ENCODE measurements at places on chromosomes 12 and 14. TPM values are rescaled to one million over a fixed set of nuclear protein-coding genes. Genes with fewer than 3 reads are reported as not detected.

The FAM186B gene
- not detected for total RNA-seq

The NR2C1 gene
- 24.9 TPM for total RNA-seq

The CLMN gene
- total RNA-seq: 0.31 TPM

The KCNC2 gene
- total RNA-seq: not detected

The KIF21A gene
- total RNA-seq: 18.0 TPM

The TAS2R13 gene
- total RNA-seq: 0.31 TPM

The NGB gene
- total RNA-seq: not detected

The ETFBKMT gene
- 1.1 TPM for total RNA-seq

The SPRING1 gene
- total RNA-seq: 17.2 TPM

The OTX2 gene
- total RNA-seq: not detected

DNA sequence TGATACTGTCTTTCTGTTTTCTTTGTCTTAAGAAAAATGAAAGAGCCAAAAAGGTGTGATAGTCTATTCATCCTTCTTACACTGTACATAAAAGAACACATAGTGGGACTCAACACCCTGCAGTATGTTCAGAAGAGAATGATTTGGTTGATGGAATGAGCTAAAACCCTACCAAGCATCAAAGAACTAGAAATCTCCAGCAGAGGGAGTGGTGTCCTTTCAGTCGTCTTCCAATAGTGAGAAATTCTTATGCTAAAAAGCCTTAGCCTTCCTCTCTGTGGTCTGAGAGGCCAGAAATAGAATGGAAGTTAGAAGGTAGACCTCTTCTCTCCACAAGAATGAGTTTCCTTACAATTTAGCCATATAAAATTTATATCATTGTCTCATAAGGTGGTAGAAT is 393.4 kb upstream of the SEL1L start:
- no peak for DNase-seq

DNA sequence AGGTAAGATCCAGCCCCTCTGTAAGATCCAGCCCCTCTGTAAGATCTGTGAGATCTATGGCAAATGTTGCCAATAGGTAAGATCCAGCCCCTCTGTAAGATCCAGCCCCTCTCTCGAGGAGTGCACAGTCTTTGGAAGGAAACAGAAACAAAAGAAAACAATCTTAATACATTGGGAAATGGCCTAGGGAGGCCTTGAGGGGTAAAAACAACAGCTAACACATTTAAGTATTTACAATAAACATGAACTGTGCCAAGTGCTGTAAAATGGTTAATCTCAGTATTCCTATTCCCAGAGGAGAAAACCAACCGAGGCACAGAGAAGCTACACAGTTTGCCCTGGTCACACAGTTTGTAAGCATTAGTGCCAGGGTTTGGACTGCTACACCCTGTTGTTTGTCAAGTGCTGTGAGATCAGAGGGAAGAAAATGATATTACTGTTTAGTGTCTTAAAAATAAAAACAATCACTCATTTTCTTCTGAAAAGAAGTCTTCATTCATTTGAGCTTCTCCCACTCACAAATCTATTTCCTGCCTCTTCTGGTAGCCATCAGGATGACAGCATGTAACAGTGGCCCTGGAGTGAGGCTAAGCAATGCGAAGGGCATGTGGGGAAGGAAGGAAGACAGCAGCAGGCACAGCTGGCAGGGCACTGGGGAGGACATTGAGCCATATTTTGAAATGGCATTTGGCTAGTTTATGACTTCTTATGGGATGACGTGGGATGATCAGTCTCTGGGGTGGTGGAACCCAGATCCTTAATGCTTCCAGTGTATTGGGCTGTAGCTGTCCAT is 118.7 kb upstream of the PTPRQ start:
- DNase-seq: no peak

DNA sequence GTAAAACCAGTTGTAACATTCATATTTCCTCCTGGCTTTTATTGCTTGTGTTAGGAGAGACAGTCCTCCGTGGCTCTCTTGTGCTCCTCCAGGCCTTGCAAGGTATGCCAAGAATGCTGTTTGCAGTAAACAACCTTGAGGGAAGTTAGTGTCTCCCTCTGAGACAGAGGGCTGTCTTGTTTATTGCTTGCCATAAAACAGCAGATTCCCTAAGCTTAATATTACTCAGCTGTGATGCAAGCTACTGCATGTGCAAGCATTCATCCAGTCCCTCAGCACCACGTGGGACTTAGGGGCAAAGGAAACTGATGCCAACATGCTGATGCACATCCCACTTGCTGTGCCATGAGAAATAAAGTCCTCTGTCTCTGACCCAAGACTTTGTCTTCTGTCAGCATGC is 6.6 kb downstream of the POMT2 start:
- no peak for DNase-seq

GRCh38 chr14:89041257-89041582 is 216.8 kb downstream of the TTC8 start:
- DNase-seq: no peak

GRCh38 chr14:60649875-60650372 is 647 bp upstream of the SIX1 start:
- DNase-seq: no peak

GRCh38 chr14:71166180-71166837 is 259.1 kb downstream of the PCNX1 start:
- DNase-seq: no peak

- peak; percentile 51 for DNase-seq
Observed at GRCh38 chr12:28223858-28224257, 33.6 kb downstream of the CCDC91 start.

DNA sequence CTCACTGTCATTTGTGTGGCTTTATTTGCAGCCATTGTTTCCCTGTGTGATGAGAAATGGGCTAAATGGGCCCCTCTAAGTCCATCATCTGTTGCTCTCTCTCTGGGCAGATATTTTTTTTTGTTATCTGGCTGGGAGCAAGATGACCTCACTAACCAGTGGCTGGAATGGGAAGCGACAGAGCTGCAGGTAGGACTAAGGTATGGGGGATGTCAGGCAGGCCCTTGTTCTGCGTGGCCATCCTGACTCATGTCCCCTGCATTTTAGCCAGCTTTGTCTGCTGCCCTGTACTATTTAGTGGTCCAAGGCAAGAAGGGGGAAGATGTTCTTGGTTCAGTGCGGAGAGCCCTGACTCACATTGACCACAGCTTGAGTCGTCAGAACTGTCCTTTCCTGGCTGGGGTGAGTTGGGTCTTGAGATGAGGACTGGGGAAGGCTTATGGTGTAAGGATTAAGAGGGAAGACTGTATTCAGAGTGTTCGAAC is 1.3 kb downstream of the MARS1 start:
- no peak for DNase-seq

- no peak for DNase-seq
Observed at GRCh38 chr12:38399711-38400206, 83.2 kb downstream of the ALG10B start.

DNA sequence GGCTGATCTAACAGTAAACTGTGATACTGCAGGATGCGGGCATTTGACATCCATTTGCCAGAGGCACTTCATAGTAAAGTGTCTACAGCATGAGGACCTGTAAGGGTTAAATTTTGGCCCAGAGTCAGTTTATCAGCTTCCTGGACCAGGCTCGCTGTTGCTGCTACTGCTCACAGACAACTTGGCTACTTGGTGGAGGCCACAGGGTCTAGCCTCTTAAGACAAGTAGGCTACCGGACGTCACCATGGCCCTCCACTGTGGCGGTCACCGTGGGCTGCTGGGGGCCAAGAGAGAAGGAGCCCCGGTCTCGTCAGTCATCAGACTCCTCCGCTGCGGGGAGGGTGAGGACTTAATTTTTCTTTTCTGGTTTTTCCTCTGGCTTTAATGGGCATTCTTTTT is 117.3 kb upstream of the PZP start:
- no peak for DNase-seq

DNA sequence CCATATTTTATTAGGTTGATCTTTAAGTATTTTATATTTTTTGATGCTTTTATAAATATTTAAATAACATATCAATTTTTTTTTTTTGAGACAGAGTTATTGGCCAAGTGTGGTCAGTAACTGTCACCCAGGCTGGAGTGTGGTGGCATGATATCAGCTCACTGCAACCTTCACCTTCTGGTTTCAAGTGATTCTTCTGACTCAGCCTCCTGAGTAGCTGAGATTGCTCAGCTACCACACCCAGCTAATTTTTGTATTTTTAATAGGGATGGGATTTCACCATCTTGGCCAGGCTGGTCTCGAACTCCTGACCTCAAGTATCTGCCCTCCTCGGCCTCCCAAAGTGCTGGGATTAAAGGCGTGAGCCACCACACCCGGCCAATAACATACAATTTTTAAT is 71.1 kb downstream of the FUT8 start:
- peak; percentile 24 for DNase-seq

- no peak for DNase-seq
Observed at GRCh38 chr12:76633415-76633814, 73.8 kb upstream of the OSBPL8 start.

GRCh38 chr14:69181491-69181890 is 9.8 kb upstream of the EXD2 start:
- no peak for DNase-seq

DNA sequence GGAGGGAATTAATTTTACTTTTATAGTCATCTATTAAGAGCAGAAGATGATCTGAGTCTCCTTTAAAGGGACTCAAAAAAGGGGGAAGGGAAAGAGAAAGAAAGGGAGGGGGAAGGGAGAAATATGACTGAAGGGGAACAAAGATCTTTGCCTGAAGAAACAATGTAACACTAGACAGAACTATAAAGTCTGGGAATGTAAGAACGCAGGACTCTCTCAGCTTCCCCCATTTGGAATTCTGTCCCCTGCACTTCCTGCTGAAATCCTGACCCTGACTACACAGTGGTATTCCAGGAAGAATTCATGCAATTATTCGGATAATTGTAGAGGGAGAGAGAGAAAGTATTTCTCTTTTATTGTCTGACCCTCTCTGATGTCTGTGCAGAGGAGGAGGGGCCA is 8.6 kb upstream of the HOXC11 start:
- DNase-seq: no peak

GRCh38 chr12:75444429-75445136 is 36.0 kb upstream of the GLIPR1 start:
- DNase-seq: no peak

DNA sequence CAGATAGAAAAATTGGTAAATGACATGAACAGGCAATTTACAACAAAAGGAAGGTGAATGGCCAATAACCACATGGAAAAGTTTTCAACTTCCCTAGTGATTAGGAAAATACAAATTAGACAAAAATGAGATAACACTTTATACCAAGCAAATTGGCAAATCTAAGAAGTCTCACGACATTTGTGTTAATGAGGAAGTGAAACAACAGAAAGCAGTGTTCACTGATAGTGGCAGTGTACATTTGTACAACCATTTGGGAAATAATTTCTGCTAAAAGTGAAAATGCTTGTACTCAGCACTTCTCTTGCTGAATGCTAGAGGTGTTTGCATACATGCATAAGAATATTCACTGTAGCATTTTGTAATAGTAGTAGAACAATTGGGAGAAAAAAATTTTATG is 126.6 kb downstream of the LLPH start:
- no peak for DNase-seq

- no peak for DNase-seq
Observed at GRCh38 chr12:52224151-52224550, 8.9 kb upstream of the KRT7 start.

- no peak for DNase-seq
Observed at GRCh38 chr14:97369901-97370300, 572.7 kb downstream of the VRK1 start.

DNA sequence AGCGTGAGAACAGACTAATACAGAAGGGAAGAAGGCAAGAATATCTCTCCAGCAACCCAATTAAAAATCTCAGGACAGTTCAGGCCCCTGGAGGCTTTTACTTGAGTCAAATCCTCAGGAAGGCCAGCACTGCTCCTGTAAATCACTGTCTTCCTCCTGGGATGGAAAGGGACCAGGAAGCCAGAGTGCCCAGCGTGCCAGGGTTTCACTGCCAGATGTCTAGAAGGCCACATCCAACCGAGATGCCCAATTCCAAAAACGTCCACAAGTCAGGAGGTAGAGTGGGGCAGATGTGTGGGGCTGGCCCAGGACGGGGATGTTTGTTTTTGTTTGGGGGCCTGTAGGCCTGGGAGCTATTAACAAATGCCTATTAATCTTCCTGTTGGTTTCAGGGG is 332.0 kb downstream of the MED13L start:
- DNase-seq: no peak

- no peak for DNase-seq
Observed at GRCh38 chr14:104883681-104884361, 18.8 kb downstream of the CEP170B start.

GRCh38 chr14:30223966-30224365 is 296.3 kb upstream of the PRKD1 start:
- DNase-seq: no peak

DNA sequence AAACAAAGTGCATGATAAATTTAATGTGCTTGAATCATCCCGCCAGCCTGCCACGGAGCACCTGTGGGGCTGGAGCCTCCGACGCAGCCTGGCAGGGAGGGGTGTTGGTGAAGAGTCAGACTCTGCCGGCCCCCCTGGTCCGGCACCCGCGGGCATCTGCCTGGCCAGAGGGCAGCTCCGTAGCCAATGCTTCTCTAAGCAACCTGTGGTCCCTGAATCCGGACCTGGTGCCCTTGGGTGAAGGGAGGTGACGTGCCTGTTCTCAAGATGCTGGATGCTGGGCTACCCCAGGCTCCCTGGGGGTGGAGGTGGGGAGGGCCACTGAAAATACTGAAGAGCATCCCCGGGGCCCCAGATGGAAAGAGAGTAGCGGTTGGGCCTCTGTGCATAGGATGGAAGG is 158.6 kb upstream of the C14orf180 start:
- no peak for DNase-seq

- DNase-seq: no peak
Observed at GRCh38 chr12:26452511-26452910, 257.1 kb downstream of the SSPN start.

- DNase-seq: no peak
Observed at GRCh38 chr12:31005256-31005943, 68.3 kb upstream of the DDX11 start.

- DNase-seq: peak; percentile 67
Observed at GRCh38 chr14:92686900-92687427, 61.5 kb downstream of the LGMN start.

DNA sequence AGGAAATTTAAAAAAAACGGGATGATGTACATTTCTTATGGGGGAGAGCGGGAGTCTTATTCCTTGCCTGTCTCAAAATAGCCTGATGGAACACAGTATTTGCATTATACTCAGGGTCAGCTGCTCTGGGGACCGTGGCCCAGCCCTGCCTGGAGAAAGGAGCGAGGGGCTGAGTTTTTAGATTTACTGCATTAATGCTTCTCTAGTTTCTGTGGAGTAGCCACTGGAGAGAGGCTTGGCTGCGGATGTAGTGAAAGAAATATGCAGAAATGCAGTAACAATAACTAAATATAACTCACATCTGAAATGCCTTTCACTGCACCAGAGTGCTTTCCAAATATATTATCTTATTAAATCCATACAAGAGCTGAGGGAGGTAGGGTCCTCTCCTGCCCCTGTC is 87.6 kb upstream of the MAP1LC3B2 start:
- no peak for DNase-seq
